ENCODE measurements at places on chromosomes 1 and 21. TPM values are rescaled to one million over a fixed set of nuclear protein-coding genes. Genes with fewer than 3 reads are reported as not detected.

- H3K36me3 ChIP-seq: no peaks in the 10 kb centered on the region
- no peak overlapping the region for H3K27ac ChIP-seq
- no peaks in the 10 kb centered on the region for H3K27me3 ChIP-seq
- no peak overlapping the region for H3K4me3 ChIP-seq
Observed at GRCh38 chr1:234782105-234782751, 172.2 kb upstream of the IRF2BP2 start.

GRCh38 chr21:44312089-44312488 lies 12.2 kb downstream of the PFKL start:
- H3K27ac ChIP-seq: no peak overlapping the region
- no peak for DNase-seq
- peaks cover 10% of the 10 kb centered on the region for H3K36me3 ChIP-seq
- H3K4me1 ChIP-seq: no peaks in the 10 kb centered on the region
- no peaks in the 10 kb centered on the region for H3K27me3 ChIP-seq
- H3K4me3 ChIP-seq: no peak overlapping the region

GRCh38 chr1:2233468-2233867 lies 5.3 kb downstream of the SKI start:
- H3K4me1 ChIP-seq: peaks cover 56% of the 10 kb centered on the region
- H3K4me3 ChIP-seq: peak overlapping the region; percentile 83
- DNase-seq: no peak
- peaks cover 7% of the 10 kb centered on the region for H3K36me3 ChIP-seq

DNA sequence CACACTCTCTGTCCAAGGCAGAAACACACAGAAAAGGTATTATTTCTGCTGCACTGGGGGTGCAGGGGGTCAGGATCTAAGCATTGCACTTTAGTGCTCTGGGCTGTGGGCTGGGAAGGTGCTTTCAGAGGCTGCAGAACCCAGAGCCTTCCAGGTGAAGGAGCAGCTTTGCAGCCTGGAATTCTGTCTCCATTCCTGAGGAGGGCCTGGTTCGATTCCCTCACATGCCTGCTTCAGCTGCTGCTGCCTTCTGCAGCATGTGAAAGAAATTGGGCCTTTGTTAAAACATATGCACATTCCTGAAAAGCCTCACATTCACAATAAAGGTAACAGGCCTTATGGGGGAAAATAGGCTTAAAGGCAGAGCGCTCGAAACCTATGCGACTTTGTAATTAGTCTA lies 35.9 kb downstream of the VTCN1 start:
- no peak for DNase-seq
- H3K4me3 ChIP-seq: no peak overlapping the region
- no peaks in the 10 kb centered on the region for H3K27me3 ChIP-seq
- no peaks in the 10 kb centered on the region for H3K36me3 ChIP-seq

DNA sequence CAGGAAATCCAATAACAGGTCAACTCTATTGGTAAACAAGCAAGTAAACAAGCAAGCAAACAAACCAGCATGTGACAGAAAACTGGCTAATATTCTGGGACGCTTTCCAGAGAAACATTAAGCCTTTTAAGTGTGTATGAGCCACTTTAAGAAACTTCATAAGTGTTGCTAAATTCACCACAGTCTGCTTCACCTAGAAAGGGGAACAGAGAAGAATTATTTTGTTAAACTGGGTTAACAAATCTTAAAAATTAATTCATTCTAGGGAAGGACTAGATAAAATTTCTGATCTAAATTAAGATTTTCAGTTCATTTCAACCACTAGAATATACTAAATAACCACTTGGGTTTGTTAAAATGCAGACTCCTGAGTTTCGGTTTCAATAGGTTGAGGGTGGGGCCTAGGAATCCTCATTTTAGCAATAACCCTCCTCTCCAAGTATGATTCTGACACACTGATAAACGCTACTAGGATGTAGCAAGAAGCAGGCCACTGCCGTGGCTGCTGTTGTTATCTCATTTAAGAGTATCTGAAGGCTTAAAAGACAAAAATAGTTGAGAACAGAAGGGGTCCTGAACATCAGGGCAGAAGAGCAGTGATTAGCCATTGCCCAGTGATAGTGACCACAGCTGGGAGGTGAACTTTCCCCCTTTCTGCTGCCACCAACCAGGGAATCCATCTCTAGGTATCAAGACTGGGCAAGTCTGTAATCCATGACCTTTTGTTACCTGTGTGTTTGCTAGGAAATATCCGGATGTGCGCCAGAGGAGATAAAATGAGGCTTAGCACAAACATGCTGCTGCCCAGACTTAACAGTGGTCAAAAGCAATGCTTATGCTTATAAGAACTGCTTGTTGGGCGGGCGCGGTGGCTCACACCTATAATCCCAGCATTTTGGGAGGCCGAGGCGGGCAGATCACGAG lies 11.2 kb downstream of the CREG1 start:
- no peaks in the 10 kb centered on the region for H3K27me3 ChIP-seq
- H3K4me1 ChIP-seq: peaks cover 41% of the 10 kb centered on the region
- DNase-seq: no peak
- H3K36me3 ChIP-seq: peaks cover 12% of the 10 kb centered on the region
- peak overlapping the region; percentile 25 for H3K27ac ChIP-seq

GRCh38 chr1:8943498-8944405 lies 1.9 kb upstream of the CA6 start:
- peak overlapping the region; percentile 83 for H3K4me3 ChIP-seq
- H3K27ac ChIP-seq: peak overlapping the region; percentile 93
- H3K36me3 ChIP-seq: peaks cover 50% of the 10 kb centered on the region
- no peak for DNase-seq
- H3K4me1 ChIP-seq: peaks cover 87% of the 10 kb centered on the region

GRCh38 chr1:109491372-109491771 lies 2.5 kb upstream of the CYB561D1 start:
- H3K4me3 ChIP-seq: no peak overlapping the region
- H3K36me3 ChIP-seq: peaks cover 17% of the 10 kb centered on the region
- no peak for DNase-seq
- H3K27me3 ChIP-seq: no peaks in the 10 kb centered on the region
- peaks cover 21% of the 10 kb centered on the region for H3K4me1 ChIP-seq
- H3K27ac ChIP-seq: no peak overlapping the region

GRCh38 chr21:46431884-46432488 lies 26.7 kb upstream of the DIP2A start:
- peaks cover 7% of the 10 kb centered on the region for H3K4me1 ChIP-seq
- H3K36me3 ChIP-seq: peaks cover 33% of the 10 kb centered on the region
- no peaks in the 10 kb centered on the region for H3K27me3 ChIP-seq
- DNase-seq: no peak

GRCh38 chr21:41768437-41769042 lies 1.7 kb upstream of the RIPK4 start:
- peaks cover 28% of the 10 kb centered on the region for H3K4me1 ChIP-seq
- peak overlapping the region; percentile 81 for H3K4me3 ChIP-seq
- peak; percentile 49 for DNase-seq
- no peak overlapping the region for H3K27ac ChIP-seq

GRCh38 chr1:203666609-203667008 lies 40.0 kb downstream of the ATP2B4 start:
- no peak for DNase-seq
- H3K27me3 ChIP-seq: no peaks in the 10 kb centered on the region
- peaks cover 50% of the 10 kb centered on the region for H3K4me1 ChIP-seq
- H3K36me3 ChIP-seq: peaks cover 48% of the 10 kb centered on the region

DNA sequence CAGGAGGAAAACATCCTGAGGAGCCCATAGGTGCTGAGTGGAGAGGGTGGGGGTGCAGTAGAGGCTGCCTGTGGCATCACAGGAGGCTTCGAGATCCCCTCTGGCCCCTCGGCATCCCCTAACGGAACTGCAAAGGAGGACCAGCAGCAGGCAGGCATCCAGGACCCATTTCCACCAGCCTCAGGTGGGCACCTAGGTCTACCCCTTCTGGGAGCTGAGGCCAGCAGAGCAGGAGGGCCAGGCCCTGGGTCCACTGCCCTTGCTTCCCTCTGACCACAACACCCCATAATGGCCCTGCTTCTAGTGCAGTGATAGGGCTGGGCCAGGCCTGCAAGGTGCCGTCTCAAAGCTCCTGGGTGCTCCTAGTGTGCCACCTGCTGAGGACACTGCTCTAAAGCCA lies 723.0 kb downstream of the PTPRU start:
- H3K4me3 ChIP-seq: no peak overlapping the region
- H3K27ac ChIP-seq: no peak overlapping the region
- no peaks in the 10 kb centered on the region for H3K4me1 ChIP-seq
- no peaks in the 10 kb centered on the region for H3K27me3 ChIP-seq
- DNase-seq: no peak

DNA sequence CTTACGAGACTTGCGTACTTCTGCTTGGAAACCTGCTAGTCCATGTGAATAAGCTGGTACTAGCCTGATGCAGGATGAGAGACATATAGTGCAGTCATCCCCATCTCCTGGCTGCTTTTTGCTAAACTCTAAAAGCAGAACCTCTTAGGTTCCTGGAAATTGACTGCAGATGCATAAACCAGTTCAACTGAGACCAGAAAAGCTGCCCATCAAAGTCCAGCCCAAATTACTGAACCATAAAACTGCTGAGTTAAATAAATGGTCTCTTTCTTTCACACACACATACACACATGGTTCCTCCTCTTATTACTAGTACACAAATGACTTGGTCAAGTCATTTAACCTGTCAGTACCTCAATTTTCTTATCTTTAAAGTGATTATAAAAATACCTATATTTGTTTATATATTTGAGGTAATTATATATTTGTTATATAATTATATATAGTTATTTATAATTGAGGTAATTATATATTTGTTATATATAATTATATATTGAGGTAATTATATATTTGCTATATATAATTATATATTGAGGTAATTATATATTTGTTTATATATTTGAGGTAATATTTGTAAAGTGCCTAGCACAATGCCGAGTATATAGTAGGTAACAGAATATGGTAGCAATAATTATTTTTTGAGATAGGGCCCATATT lies 25.2 kb upstream of the RABGAP1L start:
- no peaks in the 10 kb centered on the region for H3K4me1 ChIP-seq
- H3K27me3 ChIP-seq: peaks cover 2% of the 10 kb centered on the region
- H3K27ac ChIP-seq: no peak overlapping the region
- DNase-seq: no peak
- no peaks in the 10 kb centered on the region for H3K36me3 ChIP-seq
- no peak overlapping the region for H3K4me3 ChIP-seq

- no peak for DNase-seq
- H3K4me3 ChIP-seq: peak overlapping the region; percentile 34
- peak overlapping the region; percentile 31 for H3K27ac ChIP-seq
- peaks cover 27% of the 10 kb centered on the region for H3K4me1 ChIP-seq
Observed at GRCh38 chr1:167104256-167104633, 10.4 kb downstream of the STYXL2 start.

GRCh38 chr21:41011098-41011731 lies 156.7 kb upstream of the BACE2 start:
- no peaks in the 10 kb centered on the region for H3K27me3 ChIP-seq
- no peaks in the 10 kb centered on the region for H3K36me3 ChIP-seq
- H3K4me3 ChIP-seq: no peak overlapping the region
- DNase-seq: no peak
- no peak overlapping the region for H3K27ac ChIP-seq

DNA sequence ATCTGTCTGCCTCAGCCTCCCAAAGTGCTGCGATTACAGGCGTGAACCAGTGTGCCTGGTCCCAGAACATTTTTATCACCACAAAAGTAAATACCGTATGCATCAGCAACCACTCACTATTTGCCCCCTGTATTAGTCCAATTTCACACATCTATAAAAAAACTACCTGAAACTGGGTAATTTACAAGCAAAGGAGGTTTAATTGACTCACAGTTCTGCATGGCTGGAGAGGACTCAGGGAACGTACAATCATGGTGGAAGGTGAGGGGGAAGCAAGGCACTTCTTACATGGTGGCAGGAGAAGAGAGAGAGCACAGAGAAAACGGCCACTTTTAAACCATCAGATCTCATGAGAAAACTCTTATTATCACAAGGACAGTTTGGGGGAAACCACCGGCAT lies 25.6 kb upstream of the CTH start:
- peaks cover 17% of the 10 kb centered on the region for H3K27me3 ChIP-seq
- no peak overlapping the region for H3K27ac ChIP-seq
- no peak overlapping the region for H3K4me3 ChIP-seq

GRCh38 chr1:44636688-44637598 lies 37.3 kb downstream of the TMEM53 start:
- no peak overlapping the region for H3K27ac ChIP-seq
- H3K4me3 ChIP-seq: no peak overlapping the region
- H3K27me3 ChIP-seq: no peaks in the 10 kb centered on the region
- peaks cover 12% of the 10 kb centered on the region for H3K4me1 ChIP-seq
- DNase-seq: no peak
- peaks cover 14% of the 10 kb centered on the region for H3K36me3 ChIP-seq

DNA sequence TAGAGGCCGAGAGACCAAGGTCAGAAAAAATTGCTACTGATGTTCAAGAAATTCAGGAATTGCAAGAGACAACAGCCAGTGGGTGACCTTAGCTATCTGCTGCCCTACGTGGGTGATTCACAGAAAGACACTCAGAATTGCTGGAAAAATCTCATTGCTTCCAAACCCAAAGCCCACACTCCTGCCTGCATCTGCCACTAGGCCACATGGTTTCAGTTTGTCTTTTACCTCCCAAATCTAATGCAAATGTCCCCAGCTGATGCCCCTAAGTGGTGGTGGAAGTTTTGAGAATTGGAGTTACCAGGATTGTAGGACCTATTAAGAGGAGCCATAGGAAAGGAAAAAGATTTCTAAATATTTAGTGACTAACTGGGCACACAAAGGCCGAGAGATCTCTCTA lies 341.5 kb upstream of the CHRM3 start:
- H3K4me3 ChIP-seq: no peak overlapping the region
- DNase-seq: no peak
- H3K4me1 ChIP-seq: no peaks in the 10 kb centered on the region
- H3K27ac ChIP-seq: no peak overlapping the region
- no peaks in the 10 kb centered on the region for H3K36me3 ChIP-seq

DNA sequence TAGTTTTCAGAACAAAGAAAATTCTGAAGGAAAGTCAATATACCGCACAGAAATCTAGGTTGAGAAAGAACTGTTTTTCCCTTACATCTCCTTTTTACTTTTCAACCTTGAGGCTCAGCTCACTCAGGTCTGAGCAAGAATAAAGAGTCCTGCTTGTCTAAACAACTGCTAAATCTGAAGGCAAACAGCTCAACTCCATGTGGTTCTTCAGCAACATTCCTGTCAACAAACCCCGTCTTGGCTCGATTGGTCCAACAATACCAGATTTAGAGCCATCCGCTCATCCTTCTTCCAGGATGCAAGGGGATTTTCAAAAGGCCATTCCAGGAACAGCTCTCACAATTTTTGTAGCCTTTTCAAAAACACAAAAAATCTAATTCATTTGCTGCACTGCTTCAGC lies 119.8 kb downstream of the HLCS start:
- no peak overlapping the region for H3K4me3 ChIP-seq
- no peak for DNase-seq
- no peaks in the 10 kb centered on the region for H3K27me3 ChIP-seq

- no peaks in the 10 kb centered on the region for H3K27me3 ChIP-seq
- H3K4me1 ChIP-seq: no peaks in the 10 kb centered on the region
- H3K4me3 ChIP-seq: no peak overlapping the region
- DNase-seq: no peak
- peaks cover 4% of the 10 kb centered on the region for H3K36me3 ChIP-seq
Observed at GRCh38 chr1:245855846-245856730, 651.0 kb downstream of the SMYD3 start.

The SLC30A2 gene
- not detected for total RNA-seq

The SPRR2B gene
- total RNA-seq: not detected

The BCL10 gene
- 31.7 TPM for total RNA-seq

The HDAC1 gene
- 197 TPM for total RNA-seq

The KIAA0040 gene
- 57.1 TPM for total RNA-seq

The GIPC2 gene
- 0.74 TPM for total RNA-seq

The SMG7 gene
- 73.6 TPM for total RNA-seq

The TDRD10 gene
- not detected for total RNA-seq

The RHBDL2 gene
- total RNA-seq: not detected

The SMPDL3B gene
- 0.99 TPM for total RNA-seq

The NEK7 gene
- 68.9 TPM for total RNA-seq

The AIRE gene
- not detected for total RNA-seq

The TTLL7 gene
- 2.3 TPM for total RNA-seq

The USH2A gene
- total RNA-seq: not detected

The BRDT gene
- not detected for total RNA-seq

The FCAMR gene
- total RNA-seq: not detected

The CHI3L2 gene
- total RNA-seq: 30.5 TPM

All from activated naive CD8-positive, alpha-beta T cell treated with anti-CD3 and anti-CD28 coated beads, Interleukin-2, amount 10 ng/mL, durations not matched to agents 7 days and 5 days (primary cell).